ENCODE measurements at places on chromosomes 7 and 10.

DNA sequence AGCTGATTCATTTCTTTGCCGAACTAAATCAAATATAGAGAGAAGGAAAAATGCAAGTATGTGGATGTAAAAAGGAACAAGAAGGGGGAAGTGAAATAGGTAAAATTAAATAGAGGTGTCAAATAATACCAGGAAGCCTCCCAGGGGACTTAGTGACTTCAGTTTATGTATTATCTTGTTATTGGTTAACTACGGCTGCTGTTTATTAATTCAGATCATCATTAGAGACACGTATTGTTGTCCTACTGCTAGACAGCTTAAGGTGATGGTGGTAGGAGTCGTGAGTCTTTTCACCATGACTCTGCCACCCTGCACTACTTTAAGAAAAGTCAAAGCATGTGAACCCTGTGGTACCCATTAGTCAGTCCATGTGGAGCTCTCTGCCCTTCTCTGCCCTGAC, 289.1 kb downstream of the PRKG1 start:
- no peak for DNase-seq

GRCh38 chr10:117363028-117363427, 12.2 kb downstream of the PDZD8 start:
- DNase-seq, result no peak

DNA sequence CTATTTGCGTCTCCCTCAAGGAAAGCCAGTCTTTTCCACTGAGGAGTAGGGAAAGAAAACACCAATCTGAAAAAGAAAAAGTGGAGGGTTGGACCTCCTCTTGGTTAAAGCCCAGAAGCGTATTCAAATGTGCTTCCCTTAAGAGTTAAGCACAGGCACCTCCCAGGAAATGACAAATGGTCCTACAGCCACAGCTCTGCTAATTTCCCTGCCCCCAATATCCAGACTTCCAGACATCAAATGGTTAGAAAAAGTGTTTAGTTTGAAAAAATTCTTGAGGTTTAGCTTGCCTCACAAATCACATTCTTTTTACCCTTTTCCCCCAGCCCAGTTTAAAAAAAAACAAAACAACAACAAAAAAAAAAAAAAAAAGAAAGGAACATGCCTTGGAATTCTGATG, 19.0 kb upstream of the COL1A2 start:
- peak; percentile 97 for DNase-seq

GRCh38 chr7:82559193-82559805, 115.7 kb upstream of the CACNA2D1 start:
- no peak for DNase-seq

DNA sequence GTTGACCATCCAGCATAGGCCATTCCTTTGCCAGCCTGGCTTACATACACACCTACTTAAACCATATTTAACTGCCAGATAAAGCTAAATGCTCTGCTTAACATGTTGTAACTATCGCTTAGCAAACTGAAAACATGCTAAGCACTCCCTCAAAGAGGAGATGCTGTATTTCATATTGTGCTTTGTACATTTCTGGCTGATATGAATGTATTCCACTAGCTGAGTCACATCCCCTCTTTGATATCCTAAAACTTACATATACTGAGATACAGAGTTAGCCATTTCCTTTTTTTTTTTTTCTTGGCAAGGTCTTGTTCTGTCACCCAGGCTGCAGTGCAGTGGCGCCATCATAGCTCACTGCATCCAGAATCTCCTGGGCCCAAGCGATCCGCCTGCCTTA, 99.4 kb downstream of the TPST1 start:
- DNase-seq, result no peak

- DNase-seq, result no peak
Observed at GRCh38 chr10:11546581-11546980, 64.9 kb downstream of the USP6NL start.

GRCh38 chr10:16505161-16505560, 16.5 kb downstream of the C1QL3 start:
- no peak for DNase-seq

- peak; percentile 41 for DNase-seq
Observed at GRCh38 chr10:124354411-124355382, 64.0 kb downstream of the OAT start.

Measured in non-pigmented ciliary epithelial cell (primary cell).